NCI-H510A (cell line): ENCODE measurements at places on chromosomes 1 and 21.

DNA sequence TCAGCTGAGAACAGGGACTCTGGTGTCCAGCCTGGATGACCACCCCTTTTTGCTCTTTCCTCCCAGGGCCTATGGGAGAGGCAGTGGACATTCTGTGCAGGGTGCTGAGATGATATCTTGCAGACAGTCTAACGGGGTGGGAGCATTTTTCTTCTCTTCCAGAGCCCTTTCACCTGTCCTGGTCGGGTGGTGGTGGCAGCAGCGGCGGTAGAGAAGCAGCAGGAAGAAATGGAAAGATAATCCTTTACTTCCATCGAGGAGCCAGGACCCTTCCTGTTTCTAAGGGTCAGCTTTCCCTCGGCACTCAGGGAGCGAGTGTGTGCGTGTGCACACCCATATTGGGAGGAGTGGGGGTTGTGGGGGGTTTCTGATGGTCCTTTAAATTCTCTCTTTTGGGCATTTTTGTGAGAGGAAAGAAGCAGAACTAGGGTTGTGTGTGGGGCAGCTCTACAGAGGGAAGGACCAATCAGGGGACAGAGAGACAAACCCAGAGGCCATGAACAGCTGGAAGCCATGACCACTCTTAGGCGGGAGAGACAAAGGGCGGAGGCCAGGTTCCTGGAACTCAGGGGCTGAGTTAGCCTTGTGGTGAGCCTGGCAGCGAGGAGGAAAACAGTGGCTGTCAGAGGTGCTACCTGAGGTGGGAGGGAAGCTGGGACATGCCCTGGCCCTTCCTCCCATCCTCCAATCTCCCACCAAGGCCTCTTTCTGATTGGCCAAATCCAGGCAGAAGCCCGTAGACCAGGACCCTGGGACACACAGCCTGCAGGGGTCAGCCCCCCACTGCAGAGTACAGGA lies 31.2 kb upstream of the CSF3R start:
- DNase-seq = no peak

GRCh38 chr1:72620453-72620852 lies 338.1 kb upstream of the NEGR1 start:
- DNase-seq = no peak

- no peak for DNase-seq
Measured at GRCh38 chr21:28253338-28253737, 739.3 kb downstream of the LTN1 start.

- no peak for DNase-seq
Measured at GRCh38 chr1:37667023-37667671, 25.2 kb upstream of the CDCA8 start.

DNA sequence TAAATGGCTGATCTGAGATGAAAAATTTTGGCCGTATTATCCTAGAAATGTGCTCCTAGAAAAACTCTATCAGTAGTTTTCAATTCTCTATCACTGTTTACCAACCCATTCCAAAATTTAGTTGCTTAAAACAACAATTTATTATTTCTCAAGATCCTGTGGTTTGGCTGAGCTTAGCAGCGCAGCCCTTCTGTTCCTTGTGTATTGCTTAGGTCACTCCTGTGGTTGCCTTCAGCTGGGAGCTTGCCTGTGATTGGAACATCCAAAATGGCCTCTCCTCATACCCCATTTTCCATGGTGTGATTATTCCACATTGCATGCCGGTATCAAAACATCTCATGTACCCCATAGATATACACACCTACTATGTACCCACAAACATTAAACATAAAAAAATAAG lies 22.8 kb upstream of the STUM start:
- DNase-seq = no peak

DNA sequence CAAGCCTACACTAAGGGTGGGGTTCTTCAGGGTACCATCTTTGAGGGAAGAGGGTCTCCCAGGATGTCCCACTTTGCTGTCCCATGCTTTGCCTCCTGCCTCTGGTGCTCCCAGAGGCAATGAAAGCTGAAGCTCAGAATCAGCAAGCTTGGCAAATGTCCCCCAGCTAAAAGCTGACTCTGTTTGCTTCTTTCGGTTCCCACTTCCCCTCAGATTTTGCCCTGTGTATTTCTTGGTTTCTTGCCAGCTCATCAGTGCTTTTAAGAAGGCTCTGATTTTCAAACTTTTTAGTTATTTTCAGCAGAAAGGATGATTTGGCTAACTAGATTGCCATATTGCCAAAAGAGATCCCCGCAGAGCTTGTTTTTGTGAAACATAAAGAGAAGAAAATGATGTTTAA lies 33.1 kb upstream of the COG2 start:
- no peak for DNase-seq

DNA sequence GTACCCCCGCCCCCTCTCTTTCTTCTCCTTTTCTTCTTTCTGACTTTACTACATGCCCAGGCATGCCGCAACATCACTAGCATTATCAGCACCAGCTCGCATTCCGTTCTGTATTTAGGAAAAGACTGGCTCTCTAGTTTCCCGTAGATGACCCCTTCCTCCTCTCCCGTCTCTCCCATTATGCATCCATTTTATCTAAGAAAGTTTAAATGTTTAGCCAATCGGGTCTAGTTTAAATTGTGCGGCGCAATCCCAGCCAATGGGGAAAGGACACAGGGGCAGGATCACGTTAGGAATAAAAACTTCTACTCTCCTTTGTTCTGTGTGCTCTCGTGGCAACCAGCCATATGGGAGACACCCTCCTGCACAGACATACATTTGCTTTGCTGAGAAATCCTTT lies 2.3 kb upstream of the KRTAP10-7 start:
- DNase-seq = no peak

- no peak for DNase-seq
Measured at GRCh38 chr1:932776-933602, 9.3 kb downstream of the SAMD11 start.

DNA sequence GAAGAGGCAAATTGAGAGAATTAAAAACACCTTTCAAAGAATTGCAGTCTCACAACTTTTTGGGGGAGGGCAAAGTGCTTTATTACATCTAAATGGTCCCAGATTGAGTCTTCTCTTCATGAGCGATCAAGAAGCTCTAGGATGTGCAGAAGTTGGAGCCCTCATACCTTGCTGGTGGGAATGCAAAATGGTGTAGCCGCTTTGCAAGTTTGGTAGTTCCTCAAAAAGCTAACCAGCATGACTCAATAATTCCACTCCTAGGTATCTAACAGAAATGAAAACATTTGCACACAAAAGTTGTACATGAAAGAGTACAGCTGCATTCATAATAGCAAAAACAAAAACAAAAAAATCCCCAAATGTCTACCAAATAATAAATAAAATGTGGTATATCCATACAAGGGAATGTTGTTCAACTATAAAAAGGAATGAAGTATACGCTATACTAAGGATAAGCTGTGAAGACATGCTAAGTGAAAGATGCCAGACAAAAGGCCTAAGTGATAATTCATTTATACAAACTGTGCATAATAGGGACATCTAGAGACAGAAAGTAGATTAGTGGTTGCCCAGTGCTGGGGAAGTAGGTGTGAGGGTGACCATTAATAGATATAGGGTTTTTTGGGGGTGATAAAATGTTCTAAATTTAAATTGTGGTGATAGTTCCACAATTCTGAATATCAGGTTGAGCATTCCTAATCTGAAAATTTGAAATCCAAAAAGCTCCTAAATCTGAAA lies 55.2 kb downstream of the SELENOF start:
- DNase-seq = no peak

- DNase-seq = no peak
Measured at GRCh38 chr1:181646710-181647109, 163.4 kb downstream of the CACNA1E start.

DNA sequence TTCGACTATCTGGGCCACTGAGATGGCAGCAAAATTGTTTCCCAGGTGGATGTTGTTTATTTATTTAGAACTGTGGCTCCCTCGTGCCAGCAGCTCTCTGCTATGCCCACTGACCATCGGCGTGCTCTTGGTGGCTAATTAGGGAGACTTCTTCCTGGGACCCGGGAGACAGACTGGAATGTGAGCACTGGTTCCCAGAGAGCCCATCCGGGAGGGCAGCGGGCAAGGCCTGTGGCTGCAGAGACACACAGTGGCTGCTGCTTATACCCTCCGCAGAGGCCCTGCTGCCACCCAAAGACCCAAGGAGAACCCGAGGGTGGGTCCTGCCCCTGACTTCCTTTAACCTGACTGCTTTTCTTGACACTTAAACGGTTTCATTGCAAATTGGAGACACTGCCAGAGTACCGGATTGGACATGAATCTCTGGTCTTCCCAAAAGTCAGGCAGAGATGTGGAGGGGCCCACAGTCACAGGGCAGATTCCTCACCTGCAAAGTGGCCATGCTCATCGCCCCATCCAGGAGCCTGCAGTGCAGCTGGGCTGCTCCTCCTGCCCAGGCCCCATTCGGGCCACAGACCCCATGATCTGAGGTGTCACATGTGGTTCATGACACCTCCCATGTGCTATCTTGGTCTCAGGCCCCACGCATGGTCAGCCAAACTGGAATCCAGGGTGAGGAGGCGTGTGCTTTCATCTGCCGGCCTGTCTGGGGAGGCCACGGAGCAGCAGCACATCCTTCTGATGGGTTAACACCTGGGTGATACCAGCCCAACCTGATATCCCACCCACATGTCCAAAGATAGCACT lies 5.7 kb upstream of the MATN1 start:
- no peak for DNase-seq

DNA sequence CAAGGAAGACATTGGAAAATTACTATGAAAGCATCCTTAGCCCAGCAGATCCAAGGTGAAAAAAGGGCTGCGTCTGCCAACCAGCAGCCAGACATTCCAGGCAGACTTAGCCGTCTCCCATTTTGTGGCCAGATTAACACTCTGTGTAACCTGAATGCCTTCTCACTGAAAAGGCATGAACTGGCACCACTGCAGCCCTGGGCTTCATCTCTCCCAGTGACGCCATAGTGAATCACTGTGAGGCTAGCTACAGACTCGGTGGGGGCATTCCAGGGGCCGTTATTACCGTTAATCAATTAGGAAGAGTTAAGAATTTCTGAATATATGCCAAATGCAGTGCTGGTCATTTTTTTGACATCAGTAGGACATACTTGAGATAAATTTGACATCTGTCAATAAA lies 627.4 kb downstream of the LMO4 start:
- DNase-seq = no peak
